NCI-H2029 treated with DMSO at 0.1 percent for 48 hours (cell line): ENCODE measurements at places on chromosomes 12 and 14.

DNA sequence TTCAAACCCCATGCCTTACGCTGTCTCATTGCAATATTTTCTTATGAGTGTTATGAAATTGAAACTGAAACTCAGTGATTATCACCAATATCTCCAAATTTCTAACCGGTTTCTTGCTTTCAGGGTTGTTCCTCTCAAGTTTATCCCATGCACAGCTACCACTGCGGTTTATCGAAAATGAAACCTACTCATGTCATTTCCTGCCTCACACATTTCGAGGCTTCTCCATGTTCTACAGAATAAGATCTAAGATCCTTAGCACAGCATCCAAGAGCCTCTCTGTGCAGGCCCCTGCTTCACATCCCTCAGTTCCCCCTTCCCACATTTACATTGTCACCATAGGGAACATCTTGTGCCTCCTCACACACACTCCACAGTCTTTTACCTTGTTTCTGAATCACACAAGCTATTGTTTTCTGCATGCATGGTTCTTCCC lies 45.5 kb upstream of the FAR2 start:
- DNase-seq, result no peak

- no peak for DNase-seq
Measured at GRCh38 chr12:70365648-70366518, at the start of gene KCNMB4. Gene KCNMB4, plus strand, starts transcription at chr12:70366290. Its CDS starts 445 bp downstream, at chr12:70366735.

GRCh38 chr12:43852744-43853143 lies 16.9 kb downstream of the TMEM117 start:
- no peak for DNase-seq

DNA sequence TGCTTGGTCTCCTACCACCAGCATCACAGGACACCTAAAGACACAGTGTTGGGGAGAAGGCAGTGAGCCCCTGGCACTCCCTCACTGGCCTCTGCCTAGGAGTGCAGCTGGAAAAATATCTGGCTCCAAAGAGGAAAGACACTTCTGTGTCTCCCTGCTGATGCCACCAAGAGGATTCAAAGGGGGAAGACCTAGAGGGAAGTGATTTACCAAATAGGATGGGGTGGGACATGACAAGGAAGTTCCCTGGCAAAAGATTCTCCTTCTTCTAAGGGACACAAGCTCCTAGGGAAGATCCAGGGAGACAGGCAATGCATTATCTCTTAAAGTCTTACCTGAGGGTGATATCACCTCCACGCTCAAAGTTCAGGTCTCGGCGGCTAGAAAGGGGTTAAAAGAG lies 6.1 kb downstream of the NDRG2 start:
- no peak for DNase-seq

DNA sequence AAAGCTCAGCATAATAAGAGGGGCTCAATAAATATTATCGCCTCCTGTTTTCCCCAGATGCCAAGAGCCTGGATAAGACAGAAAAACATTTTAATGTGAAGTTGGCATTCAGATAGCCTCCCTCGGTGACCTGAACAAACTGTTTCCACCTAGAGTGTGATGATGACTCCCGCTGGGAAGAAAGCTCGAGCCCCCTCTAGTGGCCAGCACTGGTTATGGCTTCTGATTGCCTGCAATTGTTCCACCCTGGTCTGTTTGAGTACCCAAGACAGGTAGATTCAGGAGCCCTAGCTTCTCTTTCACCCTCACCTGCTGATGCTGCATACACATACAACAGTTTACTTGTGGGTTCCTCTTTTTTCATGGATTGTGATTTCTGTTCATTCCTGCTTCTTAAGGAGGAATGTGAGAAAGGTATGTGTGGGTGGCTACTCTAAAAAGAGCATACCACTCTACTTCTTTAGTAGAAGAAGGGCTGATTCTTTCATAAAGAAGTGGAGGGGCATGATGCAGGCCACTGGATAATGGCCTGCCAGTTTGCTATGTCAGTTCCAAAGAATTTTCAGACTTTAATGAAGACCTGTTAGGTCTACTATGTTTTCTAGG lies 6.4 kb downstream of the ERG28 start:
- peak; percentile 42 for DNase-seq

GRCh38 chr12:88401155-88401554 lies 179.1 kb downstream of the KITLG start:
- DNase-seq, result no peak

DNA sequence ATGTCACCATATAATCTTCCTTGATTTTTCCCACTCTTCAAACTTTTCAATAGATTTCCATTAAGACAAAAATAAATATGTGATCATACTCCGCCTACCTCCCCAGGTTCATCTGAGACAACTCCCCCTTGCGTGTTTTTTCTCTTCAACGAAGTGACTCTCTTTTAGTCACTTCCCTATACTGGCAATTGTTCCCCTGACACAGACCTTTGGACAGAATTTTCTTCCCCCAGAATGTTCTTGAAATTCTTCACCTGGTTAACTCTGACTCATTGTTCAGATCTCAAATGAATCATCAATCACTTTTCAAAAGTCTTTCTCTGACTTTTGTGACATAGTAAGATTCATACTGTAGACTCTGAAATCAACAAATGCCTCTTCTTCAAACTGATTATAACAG lies 727.3 kb upstream of the LMO3 start:
- no peak for DNase-seq

DNA sequence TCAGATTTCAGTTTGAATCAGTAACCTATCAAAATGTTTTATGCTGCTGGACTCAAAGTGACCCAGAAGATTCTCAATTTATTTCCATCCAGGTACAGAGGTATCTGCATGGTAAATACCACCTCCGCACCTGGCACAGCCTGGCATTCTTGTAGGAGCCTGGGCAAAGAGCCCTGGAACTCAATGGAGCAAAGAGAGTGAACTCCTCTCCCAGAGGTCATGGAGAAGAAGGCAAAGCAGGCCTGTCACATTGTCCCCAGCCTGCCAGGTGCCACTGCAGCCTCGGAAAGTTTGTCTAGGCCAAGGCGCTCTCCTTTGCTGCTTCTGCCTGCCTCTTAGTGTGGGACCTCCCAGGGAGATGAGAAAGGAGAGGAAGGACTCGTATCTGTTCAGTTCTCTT lies 319.8 kb downstream of the ZFP36L1 start:
- no peak for DNase-seq

DNA sequence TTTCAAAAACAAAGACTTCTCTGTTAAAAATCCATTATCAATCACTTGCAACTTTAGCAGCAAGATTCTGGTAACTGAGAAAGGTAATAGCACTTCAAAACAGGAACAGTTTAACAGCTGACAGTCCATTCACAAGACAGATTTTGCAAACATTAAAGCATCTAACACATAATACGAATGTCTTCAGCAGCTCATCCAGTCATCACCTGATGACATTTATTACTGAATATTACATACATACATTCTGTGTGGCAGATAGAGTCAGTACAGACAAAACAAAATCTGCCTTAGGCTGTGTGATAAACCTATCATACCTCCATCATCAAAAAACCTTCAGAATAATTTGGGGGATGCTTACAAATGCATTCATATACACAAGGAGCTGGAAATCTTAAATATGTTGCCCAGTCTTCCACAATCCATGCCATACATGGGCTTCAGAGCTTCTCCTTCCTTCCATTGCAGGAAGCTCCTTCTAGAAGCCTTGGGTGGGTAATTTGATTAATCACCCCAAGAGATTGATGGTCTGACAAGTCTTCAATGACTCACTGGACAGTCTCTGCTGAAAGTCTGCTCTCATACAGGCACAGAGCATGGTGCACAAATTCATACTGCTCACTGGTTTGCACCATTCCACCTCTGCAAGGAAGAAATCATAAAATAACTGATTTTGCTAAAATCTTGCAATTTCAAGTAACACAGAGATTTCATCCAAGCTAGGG lies 1.6 kb upstream of the PTPRB start:
- no peak for DNase-seq

GRCh38 chr14:100577321-100577985 lies 9.8 kb downstream of the BEGAIN start:
- DNase-seq, result no peak

- no peak for DNase-seq
Measured at GRCh38 chr12:87320724-87321123, 708.5 kb downstream of the C12orf50 start.

DNA sequence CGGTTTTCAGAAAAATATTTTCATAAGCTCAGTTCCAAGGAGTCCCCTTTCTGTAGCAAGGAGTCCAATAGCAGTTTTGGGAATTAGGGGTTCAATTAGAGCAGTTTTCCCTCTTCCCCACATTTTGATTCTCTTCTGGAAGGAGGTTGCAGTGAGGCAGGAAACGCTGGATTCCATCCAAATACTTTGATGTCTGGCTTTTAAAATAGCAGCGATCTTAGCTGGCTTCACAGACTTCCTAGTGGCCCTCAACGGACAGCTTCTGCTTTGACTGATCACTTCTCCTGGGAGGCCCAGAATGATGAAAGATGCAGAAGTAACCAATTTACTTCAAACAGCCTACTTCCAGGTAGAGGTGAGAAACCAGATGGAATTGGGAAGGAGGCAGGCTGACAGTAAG lies 63.1 kb downstream of the C12orf75 start:
- no peak for DNase-seq

- peak; percentile 5 for DNase-seq
Measured at GRCh38 chr12:14442221-14442881, 76.9 kb downstream of the ATF7IP start.

DNA sequence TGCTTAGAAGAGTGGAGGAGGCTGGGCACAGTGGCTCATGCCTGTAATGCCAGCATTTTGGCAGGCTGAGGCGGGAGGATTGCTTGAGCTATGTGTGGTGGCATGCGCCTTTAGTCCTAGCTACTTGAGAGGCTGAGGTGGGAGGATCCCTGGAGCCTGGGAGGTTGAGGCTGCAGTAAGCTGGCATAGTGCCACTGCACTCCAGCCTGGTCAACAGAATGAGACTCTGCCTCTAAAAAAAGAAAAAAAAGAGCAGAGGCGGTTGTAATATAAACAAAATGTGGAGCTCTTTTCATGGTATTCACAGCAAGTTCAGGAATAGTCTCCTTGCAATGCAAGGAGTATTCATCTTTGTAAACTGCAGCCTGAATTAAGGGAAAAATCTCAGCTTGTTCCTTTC lies 27.2 kb downstream of the ARID2 start:
- DNase-seq, result no peak

- no peak for DNase-seq
Measured at GRCh38 chr12:98208816-98209215, 306.6 kb upstream of the TMPO start.

GRCh38 chr14:54182419-54183045 lies 214.3 kb upstream of the CDKN3 start:
- no peak for DNase-seq

DNA sequence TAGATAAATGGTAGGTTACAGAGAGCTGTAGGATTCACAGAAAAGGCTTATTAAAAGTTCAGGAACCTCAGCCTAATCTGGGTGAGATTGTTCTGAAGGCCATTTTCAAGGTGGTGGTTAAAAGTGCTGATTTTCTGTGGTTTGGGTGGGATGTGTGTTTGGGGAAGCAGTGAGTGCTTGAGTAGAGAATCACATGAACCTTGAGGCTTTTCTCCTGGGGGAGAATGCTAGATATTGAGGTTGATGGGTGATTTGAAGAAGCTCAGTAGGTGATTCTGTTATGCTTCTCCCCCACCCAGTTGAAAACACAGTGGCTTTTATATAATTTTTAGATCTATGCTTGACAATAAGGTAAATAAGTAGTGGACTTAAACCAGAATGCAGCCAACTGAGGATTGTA lies 420.9 kb downstream of the PCNX1 start:
- DNase-seq, result no peak

DNA sequence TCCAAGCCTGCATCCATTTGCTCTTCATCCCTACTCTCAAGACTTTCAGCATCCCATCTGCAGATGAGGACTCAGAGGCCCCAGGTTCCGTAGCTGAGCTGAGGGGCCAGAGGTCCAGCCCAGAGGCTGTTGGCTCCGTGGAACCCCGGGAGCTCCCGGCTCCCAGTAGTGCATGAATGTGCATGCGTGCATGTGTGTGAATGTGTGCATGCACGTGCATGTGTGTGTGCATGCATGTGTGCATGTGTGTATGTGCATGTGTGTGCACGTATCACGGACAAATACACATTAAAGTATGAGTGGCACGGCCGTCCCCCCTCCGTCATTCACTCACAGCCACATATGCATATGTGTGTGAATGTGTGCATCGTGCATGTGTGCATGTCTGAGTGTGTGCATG lies 149.9 kb downstream of the KIF26A start:
- DNase-seq, result no peak

DNA sequence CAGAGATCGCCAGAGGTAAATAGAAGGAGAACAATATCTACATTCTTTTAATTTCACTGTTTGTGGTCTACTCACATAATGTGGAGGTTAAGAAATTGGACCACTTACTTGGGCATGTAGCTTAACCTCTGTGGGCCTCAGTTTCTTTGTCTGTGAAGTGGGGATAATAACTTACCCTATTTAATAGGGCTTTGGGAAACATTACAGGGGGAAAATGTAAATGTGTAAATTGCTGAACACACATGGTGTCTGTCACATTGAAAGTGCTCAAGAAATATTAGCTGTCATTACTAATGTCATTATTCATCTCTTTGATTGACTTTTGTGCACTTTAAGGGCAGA lies 140.5 kb downstream of the SLC8A3 start:
- DNase-seq, result no peak

- no peak for DNase-seq
Measured at GRCh38 chr14:101364503-101365328, 196.6 kb upstream of the DIO3 start.

DNA sequence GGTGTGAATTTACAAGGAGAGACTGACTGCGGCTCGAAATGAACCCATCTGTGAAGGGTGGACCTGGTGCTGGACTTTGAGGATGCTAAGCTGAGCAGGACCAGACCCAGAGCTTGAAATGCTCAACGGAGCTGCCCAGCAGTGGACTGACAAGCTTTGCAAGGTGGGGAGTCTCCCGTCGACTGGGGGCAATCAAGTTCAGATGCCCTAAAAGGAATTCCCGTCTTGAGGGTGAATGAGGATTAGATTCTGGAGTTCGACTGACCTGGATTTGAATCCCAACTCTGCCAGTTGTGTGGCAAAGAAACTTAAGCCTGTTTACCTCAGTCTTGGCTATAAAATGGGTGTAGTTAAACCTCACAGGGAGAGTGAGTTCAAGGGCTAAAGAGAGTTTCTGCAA lies 204.4 kb upstream of the LHX5 start:
- DNase-seq, result no peak

- peak; percentile 62 for DNase-seq
Measured at GRCh38 chr14:52835122-52835903, 43.9 kb upstream of the GNPNAT1 start.

DNA sequence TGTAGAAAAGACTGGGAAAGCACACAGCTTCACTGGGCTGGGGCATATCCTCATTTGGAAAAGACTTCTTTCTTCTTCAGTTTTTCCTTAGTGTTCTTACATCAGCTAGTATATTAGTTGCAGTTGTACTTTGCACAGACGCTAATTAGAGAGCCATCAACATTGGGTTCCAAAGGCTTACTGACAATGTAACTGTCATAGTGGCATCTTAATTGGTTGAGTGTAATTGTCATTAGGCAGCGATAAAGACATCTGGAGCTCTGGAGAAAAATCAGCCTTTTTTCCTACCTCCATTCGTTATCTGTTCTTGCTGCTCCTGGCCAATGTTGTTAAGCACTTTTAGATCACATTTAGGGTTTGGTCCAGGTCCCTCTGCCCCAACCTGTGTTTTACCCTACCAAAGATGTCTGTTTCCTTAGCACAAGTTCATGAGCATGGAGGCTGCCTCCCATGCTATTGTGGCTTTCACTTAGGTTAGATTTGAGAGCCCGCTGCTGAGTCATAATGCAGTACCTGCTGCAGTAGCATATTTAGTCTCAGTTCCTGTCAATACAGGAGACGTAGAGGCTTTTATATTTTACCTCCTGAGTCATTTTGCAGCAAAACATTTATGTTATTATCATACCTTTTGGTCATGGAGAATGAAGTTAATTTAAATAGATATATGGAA lies 49.2 kb downstream of the FBXW8 start:
- DNase-seq, result no peak
